ENCODE measurements at places on chromosomes 4 and X.

DNA sequence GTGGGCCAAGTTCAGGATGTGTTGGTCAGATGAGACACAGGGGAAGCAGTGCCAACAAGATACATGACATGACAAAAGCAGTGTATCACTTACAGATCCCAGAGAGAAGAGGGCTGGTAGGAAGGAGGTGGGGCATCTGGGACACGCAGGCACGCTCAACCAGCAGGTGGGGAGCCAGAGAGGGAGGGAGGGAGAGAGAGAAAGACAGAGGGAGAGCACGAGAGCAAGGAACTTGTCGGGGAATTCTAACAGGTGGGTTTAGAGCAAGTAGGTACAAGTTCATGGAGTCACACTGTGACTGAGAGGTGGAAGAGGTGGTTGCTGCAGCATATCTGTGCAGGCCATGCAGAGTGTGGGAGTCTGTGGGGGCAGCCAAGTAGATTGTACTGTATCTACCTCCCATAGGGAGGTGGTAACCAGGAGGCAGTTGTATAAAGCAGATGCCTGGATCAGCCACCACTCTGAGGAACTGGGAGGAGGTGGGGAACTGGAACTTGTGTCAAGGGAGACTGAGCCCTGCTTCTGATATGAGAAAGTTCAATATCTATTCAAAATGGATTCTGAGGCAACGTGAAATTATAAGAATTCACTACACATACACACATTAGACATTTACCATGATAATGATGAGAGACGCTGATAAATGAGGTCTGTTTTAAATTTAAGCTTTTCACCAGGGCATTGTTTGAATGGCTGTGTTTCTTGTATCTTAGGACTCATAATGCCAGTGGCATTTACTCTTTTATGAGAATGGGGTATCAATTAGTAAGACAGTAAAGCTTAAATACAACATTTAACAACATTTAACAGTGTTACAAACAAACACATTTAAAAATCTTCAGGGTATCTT is 43.7 kb downstream of the BBS12 start:
- DNase-seq, result no peak

DNA sequence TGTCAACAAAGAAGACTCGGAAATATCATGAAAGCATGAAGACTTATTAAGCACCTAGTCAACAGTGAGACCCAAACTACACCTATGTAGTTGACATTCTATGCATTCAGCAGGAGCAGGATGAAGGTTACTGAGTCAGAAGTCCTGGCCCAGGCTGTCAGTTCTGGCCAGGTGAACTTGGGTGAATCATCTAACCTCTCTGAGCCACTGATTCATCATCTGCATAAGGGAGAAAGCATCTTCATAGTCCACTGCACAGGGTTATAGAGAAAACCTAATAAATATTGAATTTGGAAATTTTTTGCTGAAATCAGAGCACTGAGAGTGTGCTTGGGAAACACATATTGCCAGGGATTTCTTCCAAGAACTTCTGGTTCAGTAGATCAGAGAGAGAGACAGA is 296.0 kb upstream of the SFRP2 start:
- no peak for DNase-seq

- DNase-seq, result no peak
Measured at GRCh38 chr4:112819729-112820128, 182.8 kb downstream of the LARP7 start.

DNA sequence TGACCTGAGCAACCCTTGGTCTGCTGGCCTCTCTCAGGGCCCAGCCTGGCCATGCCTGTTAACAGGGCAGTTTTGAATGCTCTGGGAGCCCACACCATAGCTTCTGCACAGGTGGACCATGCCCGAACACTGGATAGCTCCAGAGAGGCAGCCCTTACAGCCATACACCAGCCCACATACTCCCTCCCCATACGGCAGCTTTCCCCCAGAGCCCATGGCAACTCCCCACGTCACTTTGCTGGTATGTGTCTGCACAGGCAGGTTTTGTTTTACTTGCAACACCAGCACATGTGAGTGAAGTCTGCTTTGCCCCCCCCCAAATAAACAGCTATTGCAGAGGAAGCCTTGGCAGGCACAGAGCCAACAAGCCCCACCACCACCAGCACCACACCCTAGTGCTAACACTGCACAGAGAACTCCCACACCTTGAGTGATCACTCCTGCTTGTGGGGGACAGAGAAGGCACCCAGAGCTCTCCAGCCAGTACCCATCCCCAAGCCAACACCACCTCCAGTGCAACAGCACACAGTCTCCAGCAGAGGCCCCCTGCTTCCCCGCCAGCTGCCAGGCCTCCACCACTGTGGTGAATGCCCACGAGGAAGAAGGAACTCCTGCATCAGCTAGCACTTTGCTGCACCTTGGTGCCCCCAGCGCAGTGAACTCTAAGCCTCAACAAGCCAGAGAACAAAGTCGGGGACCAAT is 87.3 kb downstream of the STPG2 start:
- DNase-seq, result no peak

- no peak for DNase-seq
Measured at GRCh38 chr4:81758574-81759264, 287.0 kb upstream of the RASGEF1B start.

DNA sequence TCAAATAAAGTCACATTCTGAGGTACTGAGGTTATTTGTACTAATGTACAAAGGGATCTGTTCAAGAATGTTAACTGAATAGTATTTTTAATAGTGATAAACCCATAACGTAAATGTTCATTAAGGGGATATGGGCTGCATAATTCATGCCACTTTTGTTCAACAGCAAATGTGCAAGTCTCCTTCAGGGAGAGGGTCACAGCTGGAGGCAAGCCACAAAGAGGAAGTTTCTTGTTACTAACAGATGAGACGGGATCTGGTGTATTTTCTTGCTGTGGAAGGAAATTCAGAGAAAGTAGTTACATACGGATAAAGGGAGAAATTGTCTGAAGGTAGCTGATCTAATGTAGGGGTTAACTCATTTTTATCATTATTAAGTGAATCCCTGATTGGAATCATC is 10.0 kb downstream of the ZFP42 start:
- no peak for DNase-seq

DNA sequence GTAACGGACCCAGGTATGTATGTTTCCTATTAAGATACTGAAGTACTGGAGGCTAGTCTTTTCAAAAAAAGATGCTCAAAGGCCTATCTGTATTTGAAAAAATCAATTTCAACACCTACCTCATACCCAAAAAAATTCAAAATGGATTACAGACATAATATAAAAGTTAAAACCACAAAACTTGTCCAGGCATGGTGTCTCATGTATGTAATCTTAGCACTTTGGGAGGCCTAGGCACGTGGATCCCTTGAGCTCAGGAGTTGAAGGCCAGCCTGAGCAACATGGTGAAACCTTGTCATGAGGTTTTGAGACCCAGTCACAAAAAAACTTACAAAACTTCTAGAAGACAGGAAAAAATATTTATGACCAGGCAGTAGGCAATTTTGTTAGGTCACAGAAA is 16.7 kb downstream of the RBMX start:
- DNase-seq, result no peak

DNA sequence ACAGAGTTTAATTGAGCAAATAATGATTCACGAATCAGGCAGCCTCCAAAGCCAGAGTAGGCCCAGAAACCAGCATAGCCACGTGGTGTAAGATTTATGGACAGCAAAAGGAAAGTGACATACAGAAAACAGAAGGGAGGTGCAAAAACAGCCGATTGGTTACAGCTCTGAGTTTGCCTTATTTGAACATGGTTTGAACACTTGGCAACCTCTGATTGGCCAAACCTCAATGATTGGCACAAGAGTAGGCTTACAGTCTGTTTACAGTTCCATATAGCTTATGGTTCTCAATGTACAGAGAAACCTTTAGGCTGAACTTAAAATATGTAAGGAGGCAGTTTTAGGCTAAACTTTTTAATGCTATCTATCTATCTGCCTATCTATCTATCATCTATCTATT is 394.8 kb downstream of the CFAP47 start:
- no peak for DNase-seq

DNA sequence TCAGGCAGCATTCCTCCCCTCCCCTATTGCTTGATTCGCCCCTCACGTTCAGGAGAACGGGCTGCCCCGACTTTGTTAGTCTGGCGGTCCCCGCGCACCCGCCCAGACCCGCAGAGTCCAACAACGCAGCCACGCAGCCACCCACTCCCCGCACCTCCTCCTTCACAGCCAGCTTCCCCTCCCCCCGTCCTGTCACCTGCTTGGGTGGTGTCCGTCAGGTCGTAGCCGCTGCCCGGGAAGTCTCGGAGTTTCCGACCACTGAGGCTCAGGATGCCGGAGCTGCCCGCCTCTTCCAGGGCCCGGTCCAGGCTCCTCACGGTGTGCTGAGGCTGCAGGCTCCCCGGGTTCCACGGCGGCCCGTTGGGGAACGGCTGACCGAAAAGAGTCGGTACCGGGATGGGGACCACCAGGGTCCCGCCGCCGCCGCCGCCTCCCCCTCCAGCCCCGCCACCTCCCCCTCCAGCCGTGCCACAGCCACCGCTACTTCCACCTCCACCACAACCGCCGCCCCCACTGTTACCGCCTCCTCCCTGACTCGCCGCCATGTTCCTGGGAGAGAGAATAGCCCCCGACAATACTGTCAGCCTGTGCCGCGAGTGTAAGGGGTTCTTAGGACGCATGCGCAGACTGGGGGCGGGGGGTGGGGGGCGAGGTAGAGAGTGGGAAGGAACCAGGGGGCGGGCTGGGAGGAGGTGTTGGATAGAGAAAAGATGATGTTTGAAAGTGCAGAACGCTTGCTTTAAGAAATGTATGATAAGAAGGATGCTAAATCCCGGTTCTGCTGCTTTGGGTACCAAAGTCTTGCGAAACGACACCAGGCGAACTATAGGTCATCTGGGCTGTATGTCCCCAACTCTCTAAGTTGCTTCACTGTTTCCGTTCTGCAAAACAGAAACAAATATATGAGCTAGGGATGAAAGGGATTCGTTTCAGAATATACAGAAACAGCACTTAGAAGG is at the start of gene LRCH2:
Gene LRCH2 (minus strand): TSS at position 600 of the 959 bp plus-strand sequence. CDS start 55 bp downstream, at position 545.
- DNase-seq, result no peak

DNA sequence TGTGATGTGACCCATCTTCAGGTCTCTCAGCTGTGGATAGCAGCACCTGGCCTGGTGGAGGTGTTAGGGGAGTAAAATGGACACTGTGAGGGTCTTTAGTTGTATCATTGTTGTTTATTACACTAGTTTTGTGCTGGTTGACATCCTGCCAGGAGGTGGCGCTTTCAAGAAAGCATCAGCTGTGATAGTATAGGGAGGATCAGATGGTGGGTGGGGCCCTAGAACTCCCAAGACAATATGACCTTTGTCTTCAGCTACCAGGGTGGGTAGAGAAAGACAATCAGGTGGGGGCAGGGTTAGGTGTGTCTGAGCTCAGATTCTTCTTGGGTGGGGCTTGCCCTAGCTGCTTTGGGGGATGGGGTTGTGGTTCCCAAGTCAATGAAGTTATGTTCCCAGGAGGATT is 162.8 kb downstream of the PPP1R2C start:
- DNase-seq, result peak; percentile 59

GRCh38 chrX:136250191-136251040 is 784 bp downstream of the MAP7D3 start:
- peak; percentile 68 for DNase-seq

DNA sequence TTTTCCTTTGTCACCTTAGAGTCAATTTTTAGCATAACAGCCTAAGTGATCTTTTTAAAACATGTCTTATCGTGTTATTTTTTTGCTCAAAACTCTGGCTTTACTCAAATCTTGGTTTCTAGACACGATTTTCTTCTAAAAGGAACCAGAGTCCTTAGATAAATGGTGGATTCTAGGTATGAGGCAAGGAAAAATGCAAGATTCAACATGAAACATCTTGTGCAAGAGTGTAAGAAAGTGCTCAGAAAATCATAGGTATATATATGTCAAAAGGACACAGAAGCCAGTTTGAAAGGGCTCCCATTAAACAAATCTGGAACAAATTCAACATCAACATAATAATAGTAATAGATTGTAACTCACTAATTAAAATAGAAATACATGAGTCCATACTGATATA is 8.1 kb upstream of the ADGRG4 start:
- DNase-seq, result no peak

DNA sequence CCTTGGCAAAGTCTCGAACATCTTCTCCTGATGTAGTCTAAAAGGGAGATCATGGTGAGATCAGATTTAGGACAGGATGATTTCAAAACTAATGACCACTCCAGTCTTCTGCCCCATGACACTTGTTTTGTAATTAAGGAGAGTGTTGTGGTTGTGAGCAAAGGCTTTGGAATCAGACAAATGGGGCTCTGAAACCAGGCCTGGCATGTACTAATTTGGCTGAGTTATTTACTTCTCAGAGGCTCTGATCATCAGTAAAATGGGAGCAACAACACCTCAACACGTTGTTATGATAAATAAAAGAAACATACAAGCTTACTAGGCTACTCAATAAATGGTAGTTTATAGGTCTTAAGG is 106.9 kb upstream of the FTHL17 start:
- DNase-seq, result no peak

DNA sequence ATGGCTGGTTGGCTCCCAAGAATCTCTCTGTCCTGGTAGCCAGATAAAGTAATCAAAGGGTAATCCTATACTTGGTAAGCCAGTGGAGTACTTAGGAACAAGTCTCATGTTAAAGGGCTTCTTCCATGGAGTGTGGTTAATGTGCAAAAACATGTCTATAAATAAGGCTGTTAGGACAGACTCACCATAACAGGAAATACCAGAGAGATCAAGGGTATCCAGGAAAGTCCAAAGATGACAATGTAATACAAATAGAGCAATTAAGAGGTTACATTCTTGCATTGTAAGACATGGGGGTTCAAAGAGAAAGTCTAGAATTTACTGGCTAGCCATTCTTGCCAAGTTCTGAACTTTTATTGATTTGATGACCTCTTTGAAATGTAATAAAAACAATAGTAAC is 61.9 kb upstream of the ZCCHC13 start:
- DNase-seq, result no peak

DNA sequence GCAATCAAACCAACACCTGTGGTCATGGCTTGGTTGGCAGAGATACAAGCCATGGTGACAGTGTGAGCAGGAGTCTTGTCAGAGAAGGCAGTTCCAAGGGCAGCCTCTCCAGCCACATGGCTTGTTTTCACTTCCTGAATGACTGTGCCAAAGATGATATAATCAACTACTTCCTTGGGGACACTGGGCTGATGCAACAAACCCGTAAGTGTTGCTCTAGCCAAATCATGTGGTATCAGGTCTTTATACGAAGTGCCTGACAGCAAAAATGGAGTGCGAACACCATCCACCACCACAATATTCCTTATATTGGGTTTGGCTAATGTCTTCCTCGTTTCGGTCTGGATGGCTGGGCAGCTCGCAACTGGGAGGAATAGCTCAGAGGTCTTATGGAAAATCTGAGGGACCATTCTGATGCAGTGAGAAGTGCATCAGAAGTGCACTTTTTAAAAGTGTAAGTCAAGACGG is 922.0 kb downstream of the NLGN4X start:
- DNase-seq, result no peak

All from activated CD8-positive, alpha-beta memory T cell treated with anti-CD3 and anti-CD28 coated beads for 24 hours (primary cell).